Skeletal muscle tissue (tissue), 5 donors: ENCODE measurements at places on chromosomes 4 and X. TPM values are rescaled to one million over a fixed set of nuclear protein-coding genes. Genes with fewer than 3 reads are reported as not detected.

The SPANXD gene
- not detected for total RNA-seq

The MAGEA4 gene
- total RNA-seq, result not detected

The FMR1NB gene
- not detected for total RNA-seq

The BEX2 gene
- total RNA-seq, result 21.4 TPM

The CHIC1 gene
- 6.3 TPM for total RNA-seq

The CTAG1A gene
- not detected for total RNA-seq

The PDGFC gene
- total RNA-seq, result 35.0 TPM

The TMEM164 gene
- total RNA-seq, result 15.1 TPM

The FAM9C gene
- under 0.01 TPM for total RNA-seq

The BEND2 gene
- not detected for total RNA-seq

The ZNF711 gene
- total RNA-seq, result 15.7 TPM

The SCML2 gene
- 7.3 TPM for total RNA-seq

The NAP1L3 gene
- total RNA-seq, result 7.3 TPM

The CFAP99 gene
- not detected for total RNA-seq

The DUSP21 gene
- not detected for total RNA-seq

The PF4V1 gene
- not detected for total RNA-seq

The ADAM29 gene
- not detected for total RNA-seq

The PAGE2 gene
- total RNA-seq, result not detected

The CLNK gene
- total RNA-seq, result not detected

The GATA1 gene
- 1.6 TPM for total RNA-seq

The CHM gene
- total RNA-seq, result 12.5 TPM

The VCX3B gene
- total RNA-seq, result not detected

The NR3C2 gene
- 16.7 TPM for total RNA-seq

The CXorf51B gene
- total RNA-seq, result not detected

The FRG1 gene
- 13.6 TPM for total RNA-seq

The SFRP2 gene
- 14.6 TPM for total RNA-seq

The SPANXN1 gene
- not detected for total RNA-seq

The MTNR1A gene
- total RNA-seq, result not detected

The DRP2 gene
- 1.0 TPM for total RNA-seq

The ADRA2C gene
- total RNA-seq, result 1.0 TPM

The FAM236C gene
- total RNA-seq, result not detected

The MAGEB5 gene
- not detected for total RNA-seq

The KLHL13 gene
- 80.9 TPM for total RNA-seq

The EPGN gene
- 0.52 TPM for total RNA-seq

The RNF113A gene
- total RNA-seq, result 9.4 TPM
